ENCODE measurements at places on chromosomes 4 and X.

DNA sequence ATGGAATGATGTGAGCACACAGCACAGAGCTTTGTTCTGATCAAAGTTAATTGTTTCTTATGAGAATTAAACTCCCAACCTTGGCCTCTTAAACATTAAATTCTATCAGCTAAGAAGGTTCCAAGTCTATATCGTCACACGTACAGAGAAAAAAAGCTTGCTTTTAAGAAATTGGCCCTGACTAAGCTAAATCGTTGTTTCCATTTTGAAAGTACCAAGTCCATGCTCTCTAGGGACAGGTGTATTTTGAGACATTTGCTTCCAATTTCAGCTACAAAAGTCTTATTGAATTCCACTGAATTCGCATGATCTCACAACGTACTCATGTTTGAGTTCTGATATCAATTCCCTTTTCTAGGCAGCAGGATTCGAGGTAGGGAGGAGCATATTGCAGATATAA lies 157.4 kb downstream of the SHROOM3 start:
- DNase-seq = no peak

GRCh38 chr4:169604903-169605331 lies 7.5 kb downstream of the NEK1 start:
- no peak for DNase-seq

GRCh38 chr4:53068755-53069330 lies 206.7 kb downstream of the RASL11B start:
- no peak for DNase-seq

DNA sequence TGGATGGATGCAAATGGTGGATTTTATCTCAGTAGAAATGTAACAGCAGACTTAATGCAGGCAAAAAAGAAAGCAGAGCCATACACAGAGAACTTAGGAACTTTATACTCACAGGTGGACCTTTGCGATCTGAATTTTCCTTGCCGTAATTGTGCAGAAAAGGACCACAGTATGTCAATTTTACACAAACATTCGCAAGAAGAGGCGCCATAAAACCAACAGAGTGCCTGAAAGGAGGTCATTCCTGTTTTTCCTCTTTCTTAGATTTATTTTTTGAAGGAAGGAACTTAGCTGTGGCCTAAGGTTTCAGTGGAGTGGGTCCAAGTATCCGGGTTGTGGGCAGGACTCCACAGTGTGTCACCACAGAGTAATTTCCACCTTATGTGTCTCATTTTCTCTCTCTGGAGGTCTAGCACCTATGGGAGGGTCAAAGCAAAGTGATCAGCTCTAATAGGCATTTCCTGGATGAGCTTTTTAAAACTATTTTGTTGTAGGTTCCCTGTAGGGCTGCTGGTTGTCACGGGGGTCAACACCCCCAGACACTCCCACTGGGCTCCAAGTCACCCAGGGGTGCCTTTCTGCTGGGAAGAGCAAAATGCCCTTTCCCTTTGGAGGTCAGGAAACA lies 24.7 kb upstream of the PBDC1 start:
- DNase-seq = no peak

DNA sequence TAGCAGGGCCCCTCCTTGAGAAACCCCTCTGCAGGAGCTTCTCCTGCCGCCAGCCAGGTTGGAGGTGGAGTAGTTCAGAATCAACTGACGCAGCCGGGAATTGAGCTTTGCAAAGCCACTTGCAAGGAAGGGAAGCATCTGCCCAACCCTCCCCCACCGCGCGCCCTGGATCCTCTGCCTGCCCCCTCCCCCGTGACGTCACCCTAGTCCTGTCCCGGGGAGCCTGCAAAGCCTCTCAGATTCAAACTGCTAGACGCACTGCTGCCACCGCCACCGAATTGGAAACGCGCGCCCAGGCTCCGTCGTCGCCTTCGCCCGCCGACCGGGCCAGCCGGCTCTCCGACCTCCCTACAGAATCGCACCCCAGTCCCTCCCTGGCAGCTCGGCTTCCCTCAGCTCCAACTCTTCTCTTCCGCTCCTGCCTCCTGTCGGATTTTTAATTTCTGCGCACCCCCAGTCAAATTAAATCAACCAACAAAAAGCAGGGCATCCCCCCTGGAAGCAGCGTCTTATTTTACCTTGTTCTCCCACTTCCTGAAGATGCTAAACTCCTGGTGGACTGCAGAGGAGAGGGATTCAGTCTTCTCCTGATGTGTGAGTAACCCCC lies 3.8 kb downstream of the SLITRK2 start:
- DNase-seq = no peak

GRCh38 chr4:10684631-10685030 lies at the start of gene CLNK:
Gene CLNK (minus strand): TSS chr4:10684768. CDS start chr4:10667869, 16,899 bp downstream.
- no peak for DNase-seq

- DNase-seq = no peak
Measured at GRCh38 chrX:11960031-11960430, 178.2 kb upstream of the FRMPD4 start.

GRCh38 chrX:36908801-36909675 lies 99.1 kb upstream of the FAM47C start:
- DNase-seq = no peak

- no peak for DNase-seq
Measured at GRCh38 chrX:150696866-150697265, 3.7 kb downstream of the MTMR1 start.

- no peak for DNase-seq
Measured at GRCh38 chrX:11944501-11944900, 186.5 kb downstream of the MSL3 start.

GRCh38 chrX:66163447-66163846 lies 600 bp upstream of the HEPH start:
- DNase-seq = no peak

DNA sequence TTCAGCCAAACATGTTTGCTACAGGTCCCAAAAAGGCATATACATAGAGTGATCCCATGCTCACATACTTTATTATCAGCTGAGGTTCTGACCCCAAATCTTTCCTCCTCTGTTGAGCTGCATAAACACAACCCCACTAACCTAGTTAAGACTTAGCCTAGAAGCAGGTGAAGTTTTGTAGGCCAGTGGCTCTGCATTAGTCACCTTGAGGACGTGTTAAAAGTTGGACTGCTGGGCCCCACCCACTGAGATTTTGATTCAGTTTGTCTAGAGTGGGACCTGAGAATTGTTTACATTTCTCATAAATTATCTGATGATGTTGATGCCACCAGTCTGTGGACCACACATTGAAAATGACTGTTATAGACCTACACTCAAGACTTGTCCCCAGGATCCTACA lies 43.8 kb upstream of the GAB1 start:
- DNase-seq = no peak

DNA sequence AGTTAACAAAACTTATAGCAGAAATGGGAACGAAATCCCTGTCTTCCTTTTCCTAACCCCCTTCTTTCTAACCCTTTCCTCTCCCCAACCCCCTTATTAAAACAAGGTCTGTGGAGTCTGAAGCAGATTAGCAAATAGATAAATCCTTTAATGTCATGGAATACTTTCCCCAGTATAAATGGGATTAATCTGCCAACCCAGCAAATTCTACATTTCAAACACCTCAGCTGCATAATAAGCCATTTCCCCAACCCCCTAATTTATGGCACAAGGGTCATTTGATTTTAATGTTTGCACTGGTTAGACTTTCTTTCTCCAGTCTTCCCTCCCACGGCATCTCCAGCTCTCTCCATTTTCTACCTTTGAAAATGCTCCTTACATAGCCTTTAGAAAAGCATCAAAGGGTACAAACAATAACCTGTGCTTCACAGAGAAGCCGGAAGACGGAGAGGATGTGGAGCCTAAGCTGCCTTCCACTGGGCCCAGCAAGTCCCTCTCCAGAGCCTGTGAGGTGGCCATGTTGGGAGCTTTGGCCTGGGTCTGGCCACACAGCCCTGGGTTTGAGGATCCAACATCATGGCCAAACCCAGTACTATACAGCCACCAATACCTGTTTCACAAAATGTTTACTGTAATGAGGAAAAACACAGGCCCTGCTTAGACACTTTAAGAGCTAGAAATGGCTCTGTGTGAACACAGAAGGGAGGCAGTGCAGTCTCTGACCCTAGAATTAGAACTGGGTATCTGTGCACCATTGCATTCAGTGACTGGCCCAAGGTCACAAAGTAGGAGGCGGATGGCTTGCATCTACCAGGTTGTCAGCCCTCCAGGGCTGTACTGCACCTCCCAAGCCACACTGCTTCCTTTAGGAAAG lies 56.9 kb upstream of the SPRY1 start:
- DNase-seq = no peak

- DNase-seq = no peak
Measured at GRCh38 chr4:79980448-79980847, 92.6 kb downstream of the ANTXR2 start.

DNA sequence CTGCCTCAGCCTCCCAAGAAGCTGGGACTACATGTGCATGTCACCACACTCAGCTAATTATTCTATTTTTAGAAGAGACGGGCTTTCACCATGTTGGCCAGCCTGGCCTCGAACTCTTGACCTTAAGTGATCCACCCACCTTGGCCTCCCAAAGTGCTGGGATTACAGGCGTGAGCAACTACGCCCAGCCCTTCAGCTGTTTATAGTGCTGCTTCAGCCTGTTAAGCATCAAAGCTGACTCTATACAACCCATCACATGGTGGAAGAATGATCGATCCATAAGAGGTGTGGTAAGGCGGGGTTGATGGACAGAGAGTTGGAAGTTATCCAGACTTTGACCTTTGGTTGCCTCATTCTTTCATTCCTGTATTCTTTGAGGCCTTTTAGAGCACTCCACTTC lies 56.2 kb upstream of the RAPGEF2 start:
- no peak for DNase-seq

- DNase-seq = no peak
Measured at GRCh38 chr4:186906722-186907121, 183.1 kb upstream of the FAT1 start.

DNA sequence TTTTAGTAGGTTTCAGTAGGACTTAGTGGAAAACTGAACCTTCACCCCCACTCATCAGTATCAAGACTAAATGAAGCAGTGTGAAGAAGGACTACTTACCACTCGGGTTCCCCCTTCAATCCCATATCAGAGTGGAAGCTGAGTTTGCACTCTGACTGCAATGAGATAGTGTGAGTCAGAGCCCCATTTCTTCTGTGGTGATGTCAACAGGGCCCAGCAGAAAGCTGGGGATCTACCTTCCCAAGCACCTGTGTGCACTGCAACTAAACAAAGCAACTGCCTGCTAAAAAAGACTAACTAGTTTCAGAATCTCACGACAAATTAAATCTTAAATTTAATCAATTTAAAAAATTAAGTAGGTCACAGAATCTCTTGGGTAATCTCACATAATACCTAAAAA lies 1837.0 kb upstream of the PCDH7 start:
- DNase-seq = no peak

GRCh38 chrX:75911716-75912115 lies 126.7 kb upstream of the MAGEE2 start:
- DNase-seq = no peak

DNA sequence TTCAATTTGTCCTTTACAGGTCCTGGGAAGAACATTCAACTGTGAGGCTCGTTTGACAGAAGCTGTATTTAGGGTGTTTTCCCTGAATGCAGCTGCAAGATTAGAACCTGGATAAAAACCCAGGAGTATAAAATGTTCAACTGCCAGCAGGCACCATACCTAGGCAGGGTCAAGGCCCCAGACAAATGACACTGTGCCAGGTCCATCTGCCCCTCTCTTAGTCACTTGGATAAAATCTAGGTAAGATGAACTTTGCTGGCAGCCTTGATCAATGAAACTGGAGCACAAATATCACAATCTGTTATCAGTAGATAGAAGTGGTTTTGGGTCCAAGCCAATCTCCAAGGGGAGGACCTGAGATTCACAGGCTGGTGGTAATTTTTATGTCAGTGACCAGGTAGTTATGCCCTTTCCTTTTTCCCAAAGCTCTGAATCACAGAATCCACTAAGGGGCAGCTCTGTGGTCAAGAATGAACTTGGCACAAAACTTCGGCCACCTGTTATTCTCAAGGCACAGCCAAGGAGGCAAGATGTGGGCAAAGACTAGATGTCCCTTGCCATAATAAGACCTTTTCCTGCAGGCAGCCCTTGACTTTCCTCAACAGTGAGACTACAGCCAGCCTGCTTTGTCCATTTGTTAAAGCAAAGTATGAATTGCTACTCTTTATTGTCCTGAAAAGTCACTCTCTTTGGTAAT lies 501.0 kb downstream of the PPARGC1A start:
- DNase-seq = no peak

DNA sequence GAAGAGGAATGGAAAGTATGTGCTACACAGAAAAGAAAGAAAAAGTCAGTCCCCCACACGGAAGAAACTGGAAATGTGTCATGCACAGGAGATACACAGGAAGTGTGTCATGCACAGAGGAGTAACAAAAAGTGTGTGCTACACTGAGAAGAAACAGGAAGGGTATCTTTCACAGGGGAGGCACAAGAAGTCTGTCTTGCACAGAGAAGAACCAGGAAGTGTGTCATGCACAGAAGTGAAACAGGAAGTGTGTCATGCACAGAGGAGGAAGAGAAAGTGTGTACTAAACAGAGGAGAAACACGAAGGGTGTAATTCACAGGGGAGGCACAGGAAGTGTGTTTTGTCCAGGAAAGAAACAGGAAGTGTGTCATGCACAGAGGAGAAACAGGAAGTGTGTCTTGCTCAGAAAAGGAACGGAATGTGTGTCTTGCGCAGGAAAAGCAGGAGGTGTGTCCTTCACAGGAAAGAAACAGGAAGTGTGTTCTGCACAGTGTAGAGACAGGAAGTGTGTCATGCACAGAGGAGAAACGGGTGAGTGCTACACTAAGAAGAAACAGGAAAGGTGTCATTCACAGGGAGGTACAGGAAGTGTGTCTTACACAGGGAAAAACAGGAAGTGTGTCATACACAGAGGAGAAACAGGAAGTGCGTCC lies 527.2 kb upstream of the PRKX start:
- no peak for DNase-seq

DNA sequence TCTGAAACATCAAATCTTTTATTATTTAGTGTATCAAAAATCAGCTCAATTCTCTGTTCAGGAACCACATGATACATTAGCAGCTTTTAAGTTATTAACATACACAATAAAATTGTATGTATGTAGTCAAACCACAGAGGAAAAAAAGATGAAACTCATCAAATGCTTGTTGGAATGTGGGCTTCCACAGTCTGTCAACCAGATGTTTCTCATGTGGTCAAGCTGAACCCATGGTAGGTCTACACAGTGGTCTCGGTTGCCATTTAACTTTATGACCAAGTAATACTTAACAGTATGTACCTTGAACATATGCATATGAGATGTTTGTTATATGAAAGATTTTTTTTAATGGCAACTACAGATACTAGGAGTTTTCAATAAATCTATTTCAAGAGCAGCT lies 427.8 kb downstream of the IL15 start:
- no peak for DNase-seq

DNA sequence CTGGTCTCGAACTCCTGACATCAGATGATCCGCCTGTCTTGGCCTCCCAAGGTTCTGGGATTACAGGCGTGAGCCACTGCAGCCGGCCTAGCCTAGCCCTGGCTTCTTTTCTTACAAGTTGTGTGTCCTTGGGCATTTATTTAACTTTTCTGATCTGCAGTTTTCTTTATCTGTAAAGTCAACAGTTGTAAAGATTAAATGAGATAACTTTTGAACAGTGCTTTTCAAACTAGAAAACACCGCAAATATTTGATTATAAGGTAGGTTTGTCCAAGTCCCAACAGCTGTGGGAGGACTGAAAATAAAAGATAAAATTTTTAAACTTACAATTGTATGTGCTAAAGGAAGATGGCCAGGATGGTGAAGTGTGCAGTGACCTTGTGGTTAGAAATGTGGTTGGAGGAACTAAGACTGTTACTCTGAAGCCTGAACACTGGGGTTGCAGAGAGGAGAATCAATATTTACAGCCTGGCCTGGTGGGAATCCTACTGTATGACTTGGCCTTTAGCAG lies 44.8 kb downstream of the GSX2 start:
- DNase-seq = no peak

Measured in lower lobe of right lung (tissue), 2 donors.